ENCODE measurements at places on chromosomes 5 and 9.

GRCh38 chr5:90410178-90410762, 714 bp upstream of the CETN3 start:
- DNase-seq: no peak

DNA sequence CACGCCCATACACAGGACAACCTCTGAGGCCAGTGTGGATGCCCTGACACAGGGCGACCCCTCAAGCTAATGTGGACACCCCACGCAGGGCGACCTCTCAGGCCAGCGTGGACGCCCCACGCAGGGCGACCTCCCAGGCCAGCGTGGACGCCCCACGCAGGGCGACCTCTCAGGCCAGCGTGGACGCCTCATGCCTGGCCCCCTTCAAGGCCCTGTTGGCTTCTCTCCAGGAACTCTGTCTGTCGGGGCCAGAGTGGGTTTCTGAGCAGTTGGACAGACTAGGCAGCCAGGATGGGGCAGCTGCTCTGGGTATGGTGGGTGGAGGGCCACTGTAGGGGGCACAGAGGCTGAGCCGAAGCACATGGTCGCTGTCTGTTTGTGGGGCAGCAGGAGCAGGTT, 47.4 kb downstream of the LMX1B start:
- no peak for DNase-seq

DNA sequence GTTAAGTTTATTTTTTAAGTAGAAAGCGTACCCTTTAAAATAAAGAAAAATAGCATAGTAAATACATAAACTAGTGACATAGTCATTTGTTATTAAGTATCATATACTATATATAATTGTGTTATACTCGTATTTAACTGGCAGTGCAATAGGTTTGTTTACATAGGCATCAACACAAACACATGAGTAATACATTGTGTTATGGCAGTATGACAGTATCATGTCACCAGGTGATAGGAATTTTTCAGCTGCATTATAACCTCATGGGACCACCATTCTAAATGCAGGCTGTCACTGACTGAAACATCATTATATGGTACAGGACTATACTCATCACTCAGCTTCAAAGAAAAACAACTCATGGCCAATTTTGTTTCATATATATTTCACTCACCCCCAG, 8.4 kb upstream of the RIC1 start:
- no peak for DNase-seq

GRCh38 chr5:54718656-54719055, 201.1 kb downstream of the SNX18 start:
- no peak for DNase-seq

- DNase-seq: no peak
These were observed 1.2 kb downstream of the CCDC107 start for GRCh38 chr9:35659340-35659739.

DNA sequence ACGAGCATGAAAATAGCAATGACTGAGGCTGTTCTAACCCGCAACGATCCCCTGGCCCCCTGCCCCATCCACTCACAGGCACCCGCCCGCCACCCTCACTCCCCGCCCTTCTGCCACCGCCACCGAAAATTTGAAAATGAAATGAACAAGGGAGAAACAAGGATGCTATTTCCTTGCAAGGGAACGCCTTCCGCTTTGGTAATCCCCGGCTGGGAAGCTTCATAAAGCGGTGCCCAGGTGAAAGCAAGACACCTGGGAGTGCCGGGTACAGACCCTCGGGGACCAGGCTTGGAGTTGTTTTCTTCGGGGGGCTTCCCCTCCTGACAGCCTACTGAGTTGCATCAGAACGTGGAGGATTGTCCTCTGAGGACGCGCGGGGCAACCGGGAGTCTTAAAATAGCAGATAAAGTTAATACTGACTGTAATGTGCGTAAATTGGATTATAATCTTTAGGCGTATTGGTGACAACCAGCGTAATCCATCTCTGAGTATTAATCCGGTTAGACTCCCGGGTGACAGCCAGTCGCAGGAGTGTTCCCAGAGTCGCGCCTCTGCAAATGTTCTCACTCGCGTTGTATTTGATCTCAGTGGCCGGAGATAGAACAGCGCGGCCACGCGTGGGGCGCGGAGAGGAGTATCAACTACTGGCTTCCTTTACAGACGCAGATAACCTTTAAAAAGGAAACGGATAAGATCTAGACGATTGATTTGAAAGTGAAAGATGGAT, 885 bp upstream of the MLLT3 start:
- DNase-seq: peak; percentile 50

- no peak for DNase-seq
These were observed 386.3 kb downstream of the BNC2 start for GRCh38 chr9:16484180-16484579.

GRCh38 chr9:107242073-107243030, 40.7 kb upstream of the RAD23B start:
- DNase-seq: no peak

All from natural killer cell (primary cell).